ENCODE measurements at places on chromosomes 4 and X.

- peak; percentile 65 for DNase-seq
These were observed 19.4 kb downstream of the SPRY1 start for GRCh38 chr4:123415977-123416376.

GRCh38 chrX:24231131-24231540 is 81.6 kb downstream of the ZFX start:
- DNase-seq, result peak; percentile 84

DNA sequence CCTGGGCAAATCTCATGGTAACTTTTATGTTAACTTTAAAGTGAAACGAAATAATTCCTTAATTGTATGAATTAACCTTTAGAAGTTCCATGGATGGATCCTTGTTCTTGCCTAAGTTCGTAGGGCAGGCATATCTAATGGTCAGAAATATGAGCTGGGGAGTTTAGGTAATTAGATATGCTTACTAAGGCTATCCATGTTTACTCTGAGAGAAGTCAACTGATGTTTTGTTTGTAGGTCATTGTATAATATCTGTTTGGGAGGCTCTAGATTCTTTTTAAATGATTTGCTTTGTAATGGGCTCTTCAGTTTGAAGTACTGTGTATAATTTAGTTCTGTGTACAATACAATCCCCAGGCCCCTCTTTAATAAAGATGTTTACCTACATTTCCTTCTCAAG is 117.0 kb downstream of the DCK start:
- no peak for DNase-seq

GRCh38 chr4:177512646-177513045 is 70.4 kb upstream of the AGA start:
- DNase-seq, result no peak

DNA sequence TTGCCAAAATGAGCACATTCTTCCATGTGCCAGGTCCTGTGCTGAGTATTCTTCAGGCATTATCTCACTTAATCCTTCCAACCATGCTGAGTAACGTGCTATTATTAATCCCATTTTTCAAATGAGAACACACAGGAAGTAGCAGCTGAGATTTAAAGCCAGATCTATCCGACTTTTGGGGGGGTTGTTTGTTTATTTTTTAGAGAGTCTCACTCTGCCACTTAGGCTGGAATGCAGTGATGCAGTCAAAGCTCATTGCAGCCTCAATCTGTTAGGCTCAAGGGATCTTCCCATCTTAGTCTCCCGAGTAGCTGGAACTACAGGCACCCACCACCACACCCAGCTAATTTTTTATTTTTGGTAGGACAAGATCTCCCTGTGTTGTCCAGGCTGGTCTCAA is 55.5 kb upstream of the TRIM2 start:
- no peak for DNase-seq

GRCh38 chr4:166400270-166400894 is 527.3 kb downstream of the TLL1 start:
- no peak for DNase-seq

DNA sequence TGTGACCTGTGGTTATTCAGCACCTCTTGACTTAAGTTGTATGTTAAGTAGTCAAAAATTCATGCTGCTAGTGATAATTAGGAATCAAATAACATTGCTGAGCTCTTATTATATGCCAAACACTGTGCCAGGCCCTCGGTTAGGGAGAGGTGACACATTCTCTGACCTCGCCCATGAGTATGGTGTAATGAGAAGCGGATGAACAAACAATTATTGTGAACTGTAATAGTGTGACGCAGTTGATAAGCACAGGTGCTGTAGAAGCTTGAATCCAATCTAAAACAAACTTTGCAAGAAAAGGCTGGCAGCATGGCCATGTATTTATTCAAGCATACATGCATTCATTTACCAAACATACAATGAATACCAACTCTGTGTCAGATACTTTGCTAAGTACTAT is 303.5 kb upstream of the HS3ST1 start:
- DNase-seq, result no peak

GRCh38 chr4:67721770-67722597 is 21.0 kb upstream of the UBA6 start:
- DNase-seq, result peak; percentile 16

- no peak for DNase-seq
These were observed 60.1 kb downstream of the SH3RF1 start for GRCh38 chr4:169210504-169211118.

- peak; percentile 72 for DNase-seq
These were observed 58.0 kb downstream of the SEPTIN11 start for GRCh38 chr4:77007358-77008230.

DNA sequence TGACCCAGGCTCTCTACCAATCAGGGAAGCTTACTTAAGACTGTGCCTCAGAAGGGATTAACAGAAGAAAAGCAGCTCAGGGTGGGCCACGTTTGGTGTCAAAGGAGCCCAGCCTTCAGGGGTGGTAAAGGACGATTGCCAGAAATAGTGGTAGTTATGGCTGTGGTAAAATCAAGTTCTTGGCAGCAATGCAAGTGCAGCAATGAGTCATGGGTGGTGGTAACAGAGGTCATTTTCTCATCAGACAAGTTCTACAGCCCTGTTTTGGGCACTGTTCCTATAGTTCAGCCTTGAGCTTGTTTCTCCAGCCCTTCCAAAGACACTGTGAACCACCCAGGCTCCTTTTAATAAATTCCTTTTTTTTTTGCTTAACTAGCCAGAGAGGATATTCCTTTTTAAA is 120.3 kb downstream of the EFHC2 start:
- peak; percentile 49 for DNase-seq

DNA sequence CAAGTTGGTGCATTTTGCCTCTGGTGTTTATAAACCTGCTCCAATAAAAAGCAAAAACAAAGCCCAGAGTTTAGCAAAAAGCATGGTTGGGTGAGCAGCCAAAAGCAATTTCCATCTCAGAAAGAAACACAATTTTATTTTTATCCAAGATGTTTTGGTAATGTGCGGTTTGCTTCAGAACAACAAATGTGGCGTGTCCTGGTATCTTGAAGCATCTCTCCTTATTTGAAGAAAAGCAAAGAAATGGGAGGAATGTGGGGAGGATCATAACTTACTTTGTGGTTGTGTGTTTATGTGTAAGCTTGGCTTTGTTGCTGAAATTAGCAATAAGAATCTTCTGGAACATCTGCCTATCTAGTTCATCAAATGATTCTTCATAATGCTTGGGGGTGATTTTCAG is 88.3 kb upstream of the DDX3X start:
- no peak for DNase-seq

All from fibroblast of the aortic adventitia (primary cell).